ENCODE measurements at places on chromosomes 4 and X. TPM values are rescaled to one million over a fixed set of nuclear protein-coding genes. Genes with fewer than 3 reads are reported as not detected.

KLB gene
- total RNA-seq: 1.8 TPM

DMRTC1 gene
- not detected for total RNA-seq

DNA sequence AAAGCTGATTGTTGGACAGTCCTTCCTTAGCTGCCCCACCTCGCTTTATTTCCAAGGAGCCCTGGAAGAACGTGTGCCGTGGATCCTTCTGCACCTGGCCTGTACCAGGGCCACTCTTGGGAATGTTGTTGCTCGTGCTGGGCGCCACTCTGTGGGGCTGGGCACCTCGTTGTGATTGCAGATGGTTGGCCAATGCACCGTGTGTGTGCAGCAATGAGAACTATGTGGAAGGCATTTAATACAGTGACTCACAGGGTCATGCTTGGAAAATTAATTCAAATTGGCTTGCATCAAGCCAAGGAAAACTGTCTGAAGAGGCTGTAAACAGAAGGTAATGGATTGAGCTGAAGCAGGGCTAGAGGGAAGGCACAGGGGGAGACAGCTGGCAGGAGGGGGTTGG, 37.0 kb upstream of the CD99L2 start:
- no peaks in the 10 kb centered on the region for H3K36me3 ChIP-seq
- no peak overlapping the region for H3K27ac ChIP-seq
- H3K4me1 ChIP-seq: no peaks in the 10 kb centered on the region
- no peaks in the 10 kb centered on the region for H3K27me3 ChIP-seq
- no peak for DNase-seq
- no peak overlapping the region for H3K4me3 ChIP-seq

DNA sequence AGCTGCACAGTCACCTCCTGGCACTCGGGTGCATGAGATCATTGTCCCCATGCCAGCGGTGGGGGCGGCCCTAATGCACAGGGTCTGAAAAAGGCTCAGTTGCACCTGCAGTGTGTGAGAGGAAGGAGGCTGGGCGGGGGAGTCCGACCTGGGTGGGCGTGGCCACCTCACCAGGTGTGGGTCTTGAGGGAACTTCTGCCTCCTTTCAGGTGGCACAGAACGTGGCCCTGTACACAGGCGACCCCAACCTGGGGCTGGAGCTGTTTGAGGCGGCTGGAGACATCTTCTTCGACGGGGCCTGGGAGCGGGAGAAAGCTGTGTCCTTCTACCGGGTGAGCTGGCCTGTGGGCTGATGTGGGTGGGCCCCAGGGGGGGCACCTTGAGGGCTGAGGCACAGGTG, 34.3 kb upstream of the HTRA3 start:
- H3K36me3 ChIP-seq: no peaks in the 10 kb centered on the region
- peak; percentile 27 for DNase-seq
- no peak overlapping the region for H3K27ac ChIP-seq
- no peak overlapping the region for H3K4me3 ChIP-seq

GRCh38 chr4:152534541-152535359, 1.1 kb downstream of the FBXW7 start:
- no peaks in the 10 kb centered on the region for H3K27me3 ChIP-seq
- DNase-seq: peak; percentile 79
- peak overlapping the region; percentile 96 for H3K27ac ChIP-seq
- no peaks in the 10 kb centered on the region for H3K36me3 ChIP-seq
- peak overlapping the region; percentile 99 for H3K4me3 ChIP-seq
